ENCODE measurements at places on chromosomes 4 and X.
A peak's percentile ranks its signal among the peaks of the same experiment; 100 is the strongest.

DNA sequence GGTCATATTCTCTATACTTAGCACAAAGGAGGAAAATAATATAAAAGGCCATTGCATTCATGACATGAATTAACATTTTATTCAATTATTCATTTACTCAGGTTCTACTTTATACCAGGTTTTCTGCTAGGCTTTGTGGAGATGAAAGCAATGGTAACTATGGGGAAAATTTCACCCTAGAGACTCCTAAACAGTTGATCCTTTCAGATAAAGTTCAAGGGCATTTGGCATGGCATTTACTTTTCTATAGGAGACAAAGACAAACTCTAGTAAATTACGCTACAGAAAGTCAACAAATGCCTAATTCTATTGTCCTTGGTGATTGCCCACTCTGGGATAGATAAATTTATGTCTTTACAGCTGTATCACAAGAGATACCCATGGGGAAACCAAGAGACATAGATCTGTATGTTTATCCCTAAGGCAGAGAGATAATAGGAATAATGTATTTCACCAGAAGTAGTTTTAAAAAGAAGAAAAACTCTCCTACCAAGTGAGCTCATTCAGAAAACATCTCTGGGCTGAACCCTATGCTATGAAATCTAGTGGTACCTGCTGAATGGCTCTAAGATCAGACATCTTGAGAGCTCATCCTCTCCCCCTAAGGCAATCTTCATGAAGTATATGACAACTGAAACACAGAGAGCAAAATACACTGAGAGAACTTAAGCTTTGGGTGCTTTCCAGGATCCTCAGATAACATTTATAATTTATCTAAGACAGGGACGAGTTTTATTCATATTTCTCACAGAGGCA is 316.7 kb downstream of the ANTXR2 start:
- DNase-seq: no peak

GRCh38 chr4:116849620-116850019 is 235.8 kb downstream of the TRAM1L1 start:
- DNase-seq: no peak

DNA sequence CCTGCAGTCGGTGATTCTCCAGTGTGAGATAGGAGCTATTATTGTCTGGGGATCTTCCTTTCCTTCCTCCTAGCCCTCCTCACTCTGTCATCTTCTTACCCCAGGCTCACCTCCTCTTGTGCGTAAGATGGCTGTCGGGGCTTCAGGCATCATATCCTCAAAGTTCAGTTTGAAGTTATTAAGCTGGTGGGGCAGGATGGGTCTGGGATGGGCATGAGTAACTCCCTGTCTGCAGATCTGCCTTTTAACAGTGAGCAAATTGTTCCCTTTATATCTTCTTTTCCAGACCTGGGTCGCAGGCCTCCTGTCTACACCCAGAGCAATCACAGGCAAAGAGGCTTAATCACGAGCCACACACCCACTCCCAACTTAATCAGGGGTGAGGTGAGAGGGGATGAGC is 900 bp upstream of the MTMR1 start:
- no peak for DNase-seq

GRCh38 chrX:1137531-1137930 is 74.9 kb downstream of the CRLF2 start:
- no peak for DNase-seq

DNA sequence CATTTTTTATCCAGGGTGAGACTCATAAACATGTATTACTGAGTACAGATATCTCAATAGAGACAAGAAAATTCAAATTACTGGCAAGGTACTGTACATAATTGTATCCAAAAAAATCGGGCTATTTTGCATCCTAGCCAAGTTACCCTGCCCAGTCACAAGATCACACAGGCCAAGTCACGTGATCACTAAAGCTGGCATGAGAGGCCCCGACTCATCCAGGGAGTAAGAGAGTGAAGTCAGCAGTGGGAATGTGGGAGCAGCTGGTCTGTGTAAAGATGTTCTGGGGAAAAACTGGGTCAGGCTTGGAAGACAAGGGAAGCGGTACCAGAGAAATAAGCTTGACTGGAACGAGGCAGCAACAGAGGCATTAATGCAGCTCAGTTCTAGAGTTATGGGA is 119.3 kb upstream of the STS start:
- no peak for DNase-seq

- no peak for DNase-seq
Measured at GRCh38 chr4:71338846-71339593, at the start of gene SLC4A4. Gene SLC4A4, plus strand, starts transcription at chr4:71339020.

- DNase-seq: peak; percentile 28
Measured at GRCh38 chr4:4673070-4673469, 131.2 kb upstream of the STX18 start.

- no peak for DNase-seq
Measured at GRCh38 chr4:152322656-152323055, 213.2 kb downstream of the FBXW7 start.

GRCh38 chrX:103439161-103439560 is 62.8 kb downstream of the BEX3 start:
- no peak for DNase-seq

All from endothelial cell of umbilical vein (primary cell).